Stimulated activated CD4-positive, alpha-beta T cell treated with anti-CD3 and anti-CD28 coated beads, TNF-alpha, amount 100 ng/mL, for 1 hour (primary cell): ENCODE measurements at places on chromosomes 12 and 14.

GRCh38 chr12:100801320-100801719, 6.7 kb downstream of the ANO4 start:
- no peak for DNase-seq

DNA sequence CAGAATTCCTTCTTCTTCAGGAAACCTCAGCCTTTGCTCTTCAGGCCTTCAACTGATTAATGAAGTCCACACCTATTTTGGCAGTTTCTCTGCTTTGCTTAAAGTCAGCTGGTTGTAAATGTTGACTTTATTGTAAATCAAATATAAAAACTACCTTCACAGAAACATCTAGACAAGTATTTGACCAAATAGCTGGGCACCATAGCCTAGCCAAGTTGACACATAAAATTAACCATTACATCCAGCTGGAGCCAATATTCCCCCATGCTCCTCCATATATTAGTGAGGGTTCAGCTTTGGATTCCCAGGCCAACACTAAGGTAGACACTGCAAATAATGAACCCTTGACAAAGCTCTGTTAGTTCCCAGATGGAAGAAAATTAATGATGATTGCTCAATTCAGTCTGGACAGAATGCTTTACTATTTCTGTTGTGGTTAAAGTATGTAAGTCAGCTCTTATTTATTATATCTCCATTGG, 125.5 kb downstream of the ZFP36L1 start:
- DNase-seq, result no peak

DNA sequence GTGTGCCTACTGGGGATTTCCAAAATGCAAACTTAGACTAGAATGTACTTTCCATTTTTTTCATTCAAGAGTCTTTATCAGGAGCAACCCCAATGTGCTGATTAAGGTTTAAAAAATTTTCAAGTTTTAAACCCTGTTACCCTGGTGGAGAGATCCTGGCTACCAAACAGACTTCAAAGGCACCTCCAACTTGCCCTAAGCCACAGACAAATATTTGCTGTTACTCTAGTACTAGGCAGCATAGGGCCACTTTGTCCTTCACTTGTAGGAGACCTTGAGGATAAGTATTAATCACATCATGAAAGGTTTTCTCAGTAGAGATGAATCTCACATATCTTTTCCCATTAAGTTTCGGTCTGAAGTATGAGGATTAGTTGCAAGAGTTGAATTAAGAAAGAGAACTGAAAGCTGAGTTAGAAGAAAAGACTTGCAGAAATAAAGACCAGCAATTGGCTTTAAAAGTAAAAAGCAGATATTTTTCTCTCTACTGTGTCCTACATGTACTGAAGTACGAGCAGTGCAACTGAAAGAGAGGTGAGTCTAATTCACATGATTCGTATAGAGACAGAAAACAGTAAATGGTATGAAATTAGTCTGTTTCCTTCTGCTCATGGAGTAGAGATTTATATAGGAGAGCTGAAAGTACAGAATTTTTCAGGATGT, 28.3 kb downstream of the NTN4 start:
- no peak for DNase-seq

DNA sequence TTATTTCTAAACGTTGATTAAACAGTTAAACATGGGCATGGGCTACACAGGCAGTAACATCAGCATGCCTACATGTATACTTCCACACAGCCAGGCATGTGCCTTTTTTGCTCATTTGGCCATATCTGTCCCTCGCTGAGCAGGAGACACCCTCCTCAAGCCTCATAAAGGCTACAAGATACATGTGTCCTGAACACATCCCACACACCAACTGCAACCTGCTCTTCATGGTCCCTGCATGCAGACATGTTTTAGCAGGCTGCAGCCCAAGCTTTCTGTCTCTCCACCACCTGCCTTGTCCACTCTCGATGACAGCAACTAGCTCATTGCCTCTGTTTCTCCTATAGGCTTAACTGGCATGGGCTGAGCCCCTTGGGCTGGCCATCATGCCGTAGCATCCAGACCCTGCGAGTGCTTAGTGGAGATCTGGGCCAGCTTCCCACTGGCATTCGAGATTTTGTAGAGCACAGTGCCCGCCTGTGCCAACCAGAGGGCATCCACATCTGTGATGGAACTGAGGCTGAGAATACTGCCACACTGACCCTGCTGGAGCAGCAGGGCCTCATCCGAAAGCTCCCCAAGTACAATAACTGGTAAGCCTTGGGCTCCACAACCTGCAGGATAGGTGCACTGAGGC, 2.6 kb downstream of the PCK2 start:
- no peak for DNase-seq

- DNase-seq, result no peak
Measured at GRCh38 chr14:67609642-67610310, 9.7 kb upstream of the PIGH start.

DNA sequence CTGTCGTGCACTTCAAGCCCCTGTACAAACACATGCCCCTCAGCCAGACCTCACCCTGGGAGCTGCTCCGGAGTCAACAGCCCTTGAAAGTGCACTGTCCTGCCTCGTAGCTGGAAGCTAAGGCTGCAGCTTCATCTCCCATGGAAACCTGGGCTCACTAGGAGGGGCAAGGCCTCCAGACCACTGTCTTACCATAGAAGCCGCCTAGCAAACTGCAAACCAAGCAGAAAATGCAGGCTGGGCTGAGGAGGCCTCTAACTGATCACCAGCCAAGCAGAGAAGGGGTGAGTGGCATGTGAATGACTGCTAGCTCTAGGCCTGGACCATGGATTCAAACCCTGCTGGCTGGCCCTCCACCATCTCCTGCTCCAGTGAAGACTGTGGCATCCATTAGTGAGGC, 340.2 kb downstream of the CACNA1C start:
- DNase-seq, result no peak

GRCh38 chr12:62726471-62726980, 208.4 kb downstream of the PPM1H start:
- no peak for DNase-seq

DNA sequence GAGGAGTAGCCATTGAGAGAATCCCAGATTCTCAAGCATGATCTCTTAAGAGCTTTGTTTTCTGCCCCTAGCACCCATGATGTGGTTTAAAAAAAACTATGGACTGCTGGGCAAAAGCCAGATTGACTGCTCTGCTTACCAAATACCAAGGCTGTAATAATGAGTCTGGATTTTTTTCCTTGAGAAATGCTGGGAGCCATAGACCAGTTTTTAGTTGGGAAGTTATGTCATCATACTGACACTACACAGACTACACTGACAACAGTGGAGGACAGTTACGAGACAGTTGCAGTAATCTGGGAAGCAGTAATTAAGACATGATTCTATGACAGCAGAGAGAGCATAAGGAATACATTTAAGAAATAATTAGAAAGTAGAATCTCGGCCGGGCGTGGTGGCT, 35.8 kb downstream of the SPATA7 start:
- no peak for DNase-seq

DNA sequence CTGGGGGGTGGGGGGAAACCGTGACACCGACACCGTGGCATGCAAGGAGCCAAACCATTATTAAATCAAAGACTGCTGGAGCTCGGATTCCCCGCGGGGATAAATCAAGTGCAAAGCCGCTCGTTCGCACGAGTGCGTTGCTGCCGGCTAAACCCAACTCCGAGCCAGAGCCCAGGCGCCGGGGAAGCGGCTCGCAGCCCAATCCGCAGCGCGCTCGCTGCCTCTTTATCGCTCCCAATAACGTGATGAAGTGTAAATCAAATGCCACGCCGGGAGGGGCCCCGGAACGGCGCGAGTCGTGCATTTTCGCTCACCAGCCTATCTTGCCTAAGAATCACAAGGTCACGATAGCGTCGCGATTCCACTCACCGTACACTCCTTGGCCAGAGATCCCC, 1.3 kb downstream of the MDGA2 start:
- no peak for DNase-seq

DNA sequence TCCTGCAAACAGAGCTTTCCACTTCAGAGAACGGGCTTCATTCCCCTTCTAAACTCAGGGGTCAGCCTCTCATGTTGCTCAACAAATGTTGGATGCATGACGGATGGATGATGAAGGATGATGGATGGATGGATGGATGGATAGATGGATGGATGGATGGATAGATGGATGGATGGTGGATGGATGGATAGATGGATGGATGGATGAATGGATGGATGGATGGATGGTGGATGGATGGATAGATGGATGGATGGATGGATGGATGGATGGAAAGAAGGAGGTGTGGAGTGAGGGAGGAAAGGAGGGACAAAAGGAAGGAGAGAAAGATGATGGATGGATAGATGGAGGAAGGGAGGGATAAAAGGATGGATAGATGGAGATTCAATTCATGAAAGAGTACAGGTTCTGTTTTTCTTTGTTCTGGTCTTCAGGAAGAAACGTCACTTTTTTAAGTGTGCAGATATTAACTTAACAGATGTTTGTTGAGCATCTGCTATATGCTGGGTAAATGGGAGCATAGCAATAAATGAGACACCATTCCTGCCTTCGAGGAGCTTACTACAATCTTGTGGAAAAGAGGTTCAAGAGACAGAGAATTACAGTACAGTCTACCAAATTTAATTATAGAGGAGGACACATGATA, 41.7 kb upstream of the PRIMA1 start:
- no peak for DNase-seq

DNA sequence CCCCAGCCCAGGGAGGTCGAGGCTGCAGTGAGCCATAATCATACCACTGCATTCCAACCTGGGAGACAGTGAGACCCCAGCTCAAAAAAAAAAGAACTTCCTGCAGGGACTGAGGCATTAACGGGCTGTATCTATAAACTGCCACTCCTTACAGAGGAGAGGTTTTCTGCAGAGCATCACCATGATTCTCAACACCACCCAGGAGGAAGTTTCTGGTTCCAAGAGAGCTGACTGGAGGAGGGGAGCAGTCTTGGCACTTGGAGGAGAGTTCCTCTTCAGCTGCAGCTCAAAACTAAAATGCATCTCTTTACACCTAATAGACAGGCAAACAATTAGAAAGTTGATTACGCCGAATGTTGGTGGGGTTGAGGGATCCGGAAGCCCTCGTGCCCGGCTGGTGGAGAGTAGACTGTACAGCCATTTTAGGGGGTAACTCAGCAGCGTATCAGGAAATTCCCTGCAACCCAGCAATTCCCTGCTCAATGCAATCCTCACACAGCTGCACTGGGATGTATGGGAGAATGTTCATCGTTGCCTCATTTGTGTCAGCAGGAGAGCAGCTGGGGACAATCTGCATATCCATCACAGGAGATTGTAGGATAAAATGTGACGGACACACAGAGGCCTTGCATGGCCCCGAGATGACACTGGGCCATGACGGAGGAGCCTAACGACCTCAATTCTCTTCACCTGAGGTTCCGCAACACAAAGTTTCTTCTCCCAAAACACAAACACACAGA, 36.6 kb downstream of the ACTN1 start:
- no peak for DNase-seq

GRCh38 chr14:105137481-105138020, 31.0 kb downstream of the JAG2 start:
- DNase-seq, result no peak

- DNase-seq, result no peak
Measured at GRCh38 chr12:88327276-88327675, 185.2 kb downstream of the TMTC3 start.

DNA sequence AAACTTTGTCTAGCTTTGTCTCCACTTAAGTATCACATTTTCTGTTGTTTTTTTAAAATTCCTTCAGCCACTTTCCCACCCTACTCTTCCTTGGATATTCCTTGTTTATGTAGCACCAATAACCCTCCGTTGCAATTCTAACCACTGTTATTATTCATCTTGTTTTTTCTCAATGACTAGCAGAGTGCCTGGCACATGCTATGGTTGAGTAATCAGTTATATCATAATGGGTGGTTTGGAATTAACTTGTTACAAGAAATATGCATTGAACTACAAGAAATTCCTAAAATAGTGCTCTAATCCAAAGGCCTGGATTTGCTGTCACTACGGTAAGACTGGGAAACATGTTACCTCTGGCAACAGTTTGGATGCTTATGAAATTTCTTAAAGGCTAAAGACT, 756.6 kb downstream of the NOVA1 start:
- DNase-seq, result no peak
